ENCODE measurements at places on chromosomes 13 and 19.

DNA sequence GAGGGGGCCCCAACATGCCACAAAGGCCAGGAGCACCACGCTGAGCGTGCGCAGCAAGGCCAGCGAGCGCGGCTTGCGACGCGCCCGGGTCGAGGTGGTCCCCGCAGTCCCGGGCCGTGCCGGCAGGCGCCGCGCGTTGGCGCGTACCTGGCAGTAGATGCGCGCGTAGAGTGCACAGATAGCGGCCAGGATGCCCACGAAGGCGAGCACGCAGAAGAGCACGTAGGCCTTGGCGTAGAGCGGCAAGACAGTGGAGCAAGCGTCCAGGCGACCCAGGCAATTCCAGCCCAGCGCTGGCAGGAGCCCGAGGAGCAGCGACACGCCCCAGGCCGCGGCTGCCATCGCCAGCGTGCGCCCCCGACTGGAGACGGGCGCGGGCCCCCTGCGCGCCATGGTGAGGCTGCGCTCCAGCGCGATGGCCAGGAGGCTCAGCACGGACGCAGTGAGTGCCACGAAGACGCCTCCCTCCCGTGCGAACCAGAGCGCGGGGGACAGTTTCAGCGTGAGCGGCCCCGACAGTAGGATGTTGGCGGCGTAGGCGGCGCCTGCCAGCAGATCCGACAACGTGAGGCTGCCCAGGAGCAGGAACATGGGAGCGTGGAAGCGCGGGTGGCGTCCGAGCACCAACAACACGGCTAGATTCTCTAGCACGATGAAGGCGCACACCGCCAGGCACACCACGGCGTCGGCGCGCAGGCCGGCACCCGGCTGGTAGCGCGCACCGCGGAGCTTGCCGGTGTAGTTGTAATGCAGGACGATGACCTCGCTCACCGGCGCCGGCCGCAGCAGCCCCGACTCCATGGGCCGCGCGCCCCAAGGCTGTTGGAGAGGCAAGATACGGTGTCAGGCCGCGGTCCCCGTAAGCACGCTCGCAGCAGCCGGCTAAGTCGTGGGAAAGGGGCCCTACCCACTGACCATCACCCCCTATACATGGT lies 2.8 kb downstream of the S1PR5 start:
- DNase-seq: peak; percentile 29

- no peak for DNase-seq
Observed at GRCh38 chr13:77386880-77387606, 60.1 kb upstream of the MYCBP2 start.

GRCh38 chr13:32837307-32837972 lies 178.8 kb upstream of the KL start:
- DNase-seq: peak; percentile 34

DNA sequence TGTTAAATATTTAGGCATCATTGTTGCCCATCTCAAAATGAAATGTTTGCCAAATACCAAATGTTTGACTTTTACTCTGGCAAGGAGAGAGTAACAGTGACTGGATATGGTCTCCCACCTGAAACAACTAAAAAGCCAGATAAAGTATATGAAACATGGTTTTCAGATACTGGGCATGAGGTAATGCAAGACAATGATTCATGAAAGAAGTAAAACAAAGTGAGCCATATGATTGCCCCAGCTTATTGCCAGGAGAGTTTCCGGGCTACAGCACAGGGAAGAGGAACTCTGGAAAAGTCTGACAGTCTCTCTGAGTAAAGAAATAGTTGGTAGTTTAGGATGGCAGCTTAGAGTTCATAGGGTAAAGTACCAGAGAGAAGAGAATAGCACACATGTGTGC lies 354.6 kb downstream of the DNAJC15 start:
- DNase-seq: no peak

- no peak for DNase-seq
Observed at GRCh38 chr13:28618230-28618994, 40.5 kb upstream of the POMP start.

DNA sequence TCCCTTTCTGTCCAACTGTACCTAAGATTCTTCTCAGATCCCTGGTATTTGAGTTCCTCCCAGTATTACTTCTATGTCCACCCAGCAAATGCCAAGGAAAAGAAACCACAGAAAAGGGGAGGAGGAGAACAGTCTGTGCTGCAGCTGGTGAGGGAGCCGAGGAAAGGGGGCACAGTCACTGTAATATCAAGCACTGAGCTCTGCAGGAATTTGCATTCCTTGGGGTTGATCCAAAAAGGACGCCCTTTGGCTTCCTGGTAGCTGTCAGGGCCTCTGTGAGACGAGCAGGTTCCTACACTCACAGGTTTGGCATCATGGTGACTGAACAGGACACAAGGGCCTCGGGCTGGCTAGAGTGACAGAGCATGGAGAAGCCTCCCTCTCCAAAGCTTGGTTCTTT lies 273.4 kb downstream of the NHLRC3 start:
- no peak for DNase-seq
